ENCODE measurements at places on chromosomes 13 and 19.

- DNase-seq: peak; percentile 87
Measured at GRCh38 chr13:42486711-42487198, 87.2 kb upstream of the TNFSF11 start.

- DNase-seq: no peak
Measured at GRCh38 chr13:113437408-113438010, 15.8 kb downstream of the ADPRHL1 start.

GRCh38 chr19:41457241-41457640 lies 14.3 kb downstream of the ERICH4 start:
- no peak for DNase-seq

GRCh38 chr19:45200568-45200967 lies 22.0 kb downstream of the BLOC1S3 start:
- DNase-seq: no peak

DNA sequence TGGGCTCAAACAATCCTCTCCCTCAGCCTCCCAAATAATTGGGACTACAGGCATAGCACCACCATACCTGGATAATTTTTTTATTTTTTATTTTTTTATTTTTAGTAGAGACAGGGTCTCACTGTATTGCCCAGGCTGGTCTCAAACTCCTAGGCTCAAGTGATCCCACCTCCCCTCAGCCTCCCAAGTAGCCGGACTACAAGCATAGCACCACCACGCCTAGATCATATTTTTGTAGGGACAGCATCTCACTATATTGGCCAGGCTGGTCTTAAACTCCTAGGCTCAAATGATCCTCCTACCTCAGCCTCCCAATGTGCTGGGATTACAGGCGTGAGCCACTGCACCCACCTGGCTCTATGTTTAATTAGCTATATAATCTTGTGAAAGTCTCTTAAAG lies 114.2 kb downstream of the TRPC4 start:
- DNase-seq: no peak

GRCh38 chr19:9801976-9802375 lies 16.9 kb downstream of the FBXL12 start:
- DNase-seq: no peak

DNA sequence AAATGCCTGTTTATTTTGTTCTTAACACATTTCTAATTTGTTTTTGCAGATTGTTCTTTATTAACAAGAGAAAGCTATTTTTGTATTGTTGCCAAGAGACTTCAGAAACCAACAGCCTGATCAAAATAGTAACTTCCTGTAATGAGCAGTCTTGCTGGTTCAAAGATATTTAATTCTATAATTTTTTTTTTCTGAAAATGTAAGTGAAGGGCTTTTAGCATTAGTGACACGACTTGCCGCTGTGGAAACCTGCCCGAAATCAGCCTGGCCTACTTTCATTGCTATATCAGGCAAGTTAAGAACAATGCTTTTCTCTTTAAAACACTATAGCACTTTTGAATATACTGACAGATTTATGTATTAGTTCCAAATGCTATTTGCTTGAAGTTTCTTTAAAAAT lies 374.3 kb downstream of the EFNB2 start:
- no peak for DNase-seq

- DNase-seq: no peak
Measured at GRCh38 chr19:29516821-29517395, 8.9 kb upstream of the VSTM2B start.

DNA sequence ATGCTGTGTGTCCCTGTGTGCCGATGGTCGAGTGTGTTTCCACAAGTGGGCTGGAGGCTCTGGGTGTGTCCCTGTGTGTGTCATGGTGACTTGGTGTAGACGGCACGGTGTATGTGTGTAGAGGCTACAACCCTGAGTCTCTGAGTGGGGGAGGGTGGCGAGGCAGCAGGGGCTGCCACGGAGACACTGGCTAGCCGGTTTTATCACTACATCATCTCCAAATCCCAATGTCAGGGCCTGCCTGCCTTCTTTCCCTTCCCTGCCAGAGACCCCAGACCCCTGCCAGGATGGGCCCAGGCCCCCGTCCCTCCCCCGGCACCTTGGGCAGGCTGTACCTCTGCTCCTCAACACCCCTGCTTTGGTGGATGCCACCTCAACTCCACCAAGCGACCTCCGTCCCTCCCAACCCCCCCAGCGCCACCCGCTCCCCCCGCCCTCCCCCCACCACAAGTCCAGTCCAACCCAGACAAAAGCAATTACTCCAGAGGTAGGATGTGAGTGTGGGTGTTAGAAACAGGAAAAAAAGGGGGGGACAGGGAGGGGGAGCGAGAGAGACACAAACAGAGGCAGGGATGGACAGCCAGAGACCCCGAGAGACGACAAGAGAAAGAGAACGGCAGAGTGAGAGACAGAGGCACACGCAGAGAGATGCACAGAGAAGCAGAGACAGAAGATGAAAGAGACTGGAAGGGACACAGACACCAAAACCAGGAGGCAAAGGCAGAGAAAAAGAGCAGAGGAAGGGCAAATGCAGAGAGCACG lies 21.6 kb upstream of the POU2F2 start:
- DNase-seq: no peak

DNA sequence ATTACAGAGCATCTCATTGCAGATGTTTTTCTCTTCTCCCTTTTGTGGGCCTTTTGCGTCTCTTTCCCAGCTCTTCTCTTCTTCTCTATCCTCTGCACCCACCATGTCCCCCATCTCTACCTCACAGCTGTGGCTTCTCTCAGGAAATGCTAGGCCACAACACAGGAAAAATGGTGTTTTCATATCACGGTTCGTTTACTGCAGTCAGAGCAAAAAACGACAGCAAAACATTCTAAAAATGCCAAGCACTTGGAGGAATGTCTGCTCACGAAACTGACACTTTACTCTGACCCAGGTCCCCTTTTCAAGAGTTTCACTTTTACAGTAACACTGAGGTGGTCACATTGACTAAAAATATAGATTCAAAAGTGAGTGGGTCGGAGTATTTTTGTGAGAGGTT lies 152.2 kb downstream of the DCT start:
- DNase-seq: no peak

- DNase-seq: no peak
Measured at GRCh38 chr19:11832253-11832912, 16.1 kb upstream of the ZNF439 start.

DNA sequence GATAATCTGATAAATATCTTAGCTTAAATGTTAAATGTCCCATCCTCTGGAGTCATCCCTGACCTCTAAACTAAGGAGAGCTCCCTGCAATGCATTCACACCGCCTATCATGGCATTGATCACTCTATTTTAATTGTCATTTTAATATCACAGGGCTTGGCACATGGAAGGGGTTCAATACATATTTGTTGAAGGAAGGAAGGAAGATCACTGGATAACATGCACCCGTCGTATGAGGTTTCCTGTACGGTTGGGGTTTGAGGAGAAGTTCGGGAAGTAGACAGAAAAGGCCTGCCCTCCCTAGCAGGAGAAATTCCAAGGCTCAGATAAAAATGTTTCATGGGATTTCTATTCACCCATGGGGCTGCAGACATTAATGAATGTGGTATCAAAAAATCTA lies 102.0 kb downstream of the MBNL2 start:
- no peak for DNase-seq

GRCh38 chr19:2627855-2628254 lies 74.6 kb downstream of the GNG7 start:
- peak; percentile 76 for DNase-seq

- DNase-seq: peak; percentile 79
Measured at GRCh38 chr13:40384976-40385857, 281.2 kb downstream of the FOXO1 start.

- peak; percentile 20 for DNase-seq
Measured at GRCh38 chr19:39765091-39766076, 13.3 kb upstream of the LEUTX start.

GRCh38 chr19:15859187-15859586 lies 38.7 kb downstream of the CYP4F2 start:
- DNase-seq: no peak

GRCh38 chr13:46210362-46211083 lies 1.2 kb upstream of the LRRC63 start:
- no peak for DNase-seq

- peak; percentile 40 for DNase-seq
Measured at GRCh38 chr13:48448959-48449614, 36.2 kb upstream of the LPAR6 start.

DNA sequence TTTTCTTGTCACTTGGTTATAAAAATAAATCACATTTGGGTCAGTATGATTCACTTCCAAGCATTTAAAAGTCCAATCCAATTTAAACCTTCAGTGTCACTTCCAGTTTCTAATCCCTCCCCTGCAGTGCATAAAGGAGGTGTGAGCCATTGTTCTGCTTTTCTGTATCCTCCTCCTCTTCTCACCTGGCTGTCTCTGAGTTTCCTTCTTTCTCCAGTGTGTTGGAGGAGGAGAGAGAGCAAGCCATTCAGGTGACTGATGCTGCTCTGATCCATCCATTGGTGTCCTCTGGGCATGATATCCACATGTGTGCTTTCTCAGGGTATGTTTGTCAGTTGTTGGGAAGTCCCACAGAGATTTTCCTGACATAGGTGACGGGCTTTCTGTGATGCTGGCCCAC lies 1.2 kb downstream of the NUDT15 start:
- DNase-seq: peak; percentile 33

DNA sequence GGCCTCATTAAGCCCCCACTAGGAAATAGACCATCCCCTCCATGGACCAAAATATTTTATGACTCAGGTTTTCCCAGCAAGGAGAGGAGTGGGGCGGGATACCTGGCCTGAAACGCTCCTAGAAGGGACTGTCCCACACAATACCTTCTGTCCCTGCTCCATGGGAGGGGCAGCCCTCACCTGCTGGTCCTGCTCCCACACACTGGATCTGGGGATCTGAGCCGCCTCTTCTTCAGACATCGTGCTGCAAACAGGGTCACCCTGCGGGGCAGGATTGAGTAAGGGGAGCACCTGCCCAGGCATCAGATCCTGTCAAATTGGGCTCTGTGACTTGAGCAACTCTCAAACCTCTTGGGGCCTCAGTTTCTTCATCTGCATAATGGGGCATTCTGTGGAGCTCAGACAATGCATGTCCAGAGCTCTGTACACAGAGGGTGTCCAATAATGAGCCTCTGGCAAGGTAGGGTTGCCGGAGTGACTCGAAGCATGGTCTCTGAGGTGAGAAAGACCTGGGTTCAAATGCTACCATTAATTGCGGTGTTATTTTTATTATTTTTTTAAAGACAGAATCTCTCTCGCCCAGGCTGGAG lies 1.1 kb downstream of the PLIN5 start:
- DNase-seq: no peak

- no peak for DNase-seq
Measured at GRCh38 chr13:110185696-110186095, 121.3 kb downstream of the COL4A1 start.

GRCh38 chr13:100668408-100668807 lies 6.2 kb downstream of the TMTC4 start:
- DNase-seq: no peak

DNA sequence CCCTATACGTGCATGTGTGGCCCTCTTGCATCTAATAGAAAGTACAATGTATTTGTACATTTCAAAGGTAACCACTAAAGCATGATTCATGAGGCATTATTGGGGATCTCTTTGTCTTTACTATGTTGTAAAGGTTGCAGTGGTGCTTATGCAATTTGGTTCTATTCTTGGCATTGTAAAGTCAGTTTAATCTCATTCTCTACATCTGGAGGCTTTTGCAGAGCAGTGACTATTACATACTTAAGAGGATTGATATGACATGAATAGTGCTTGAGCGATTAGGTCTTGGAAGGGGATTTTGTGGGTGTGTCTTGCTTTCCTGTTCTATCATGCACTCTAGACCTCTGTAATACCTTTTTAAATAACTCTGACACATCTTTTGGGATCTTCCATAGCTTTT lies 610.0 kb downstream of the EFNB2 start:
- DNase-seq: peak; percentile 100

DNA sequence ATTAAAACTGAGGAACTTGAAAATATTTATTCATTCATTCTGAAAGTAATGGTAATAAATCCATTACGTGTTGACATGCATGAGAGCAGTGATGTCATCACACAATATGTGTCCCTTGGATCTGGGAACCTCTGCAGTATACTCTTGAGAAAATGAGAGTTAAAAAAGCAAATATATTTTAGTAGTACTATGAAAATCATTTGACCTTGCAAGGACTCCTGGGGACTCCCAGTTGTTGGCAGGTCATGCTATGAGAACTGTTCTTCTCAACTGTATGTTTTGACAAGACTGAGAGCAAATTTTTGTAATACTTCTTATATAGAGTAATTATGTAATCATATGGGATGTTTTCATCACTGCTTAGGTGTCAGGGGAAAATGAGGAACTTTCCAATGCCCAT lies 249.4 kb downstream of the PCCA start:
- DNase-seq: no peak

- DNase-seq: no peak
Measured at GRCh38 chr13:93561576-93562225, 335.1 kb downstream of the GPC6 start.

GRCh38 chr13:66618702-66619101 lies 611.4 kb downstream of the PCDH9 start:
- no peak for DNase-seq

GRCh38 chr13:28140433-28141125 lies 2.2 kb downstream of the PAN3 start:
- DNase-seq: peak; percentile 6

GRCh38 chr13:32245555-32245954 lies 69.6 kb downstream of the ZAR1L start:
- DNase-seq: no peak

DNA sequence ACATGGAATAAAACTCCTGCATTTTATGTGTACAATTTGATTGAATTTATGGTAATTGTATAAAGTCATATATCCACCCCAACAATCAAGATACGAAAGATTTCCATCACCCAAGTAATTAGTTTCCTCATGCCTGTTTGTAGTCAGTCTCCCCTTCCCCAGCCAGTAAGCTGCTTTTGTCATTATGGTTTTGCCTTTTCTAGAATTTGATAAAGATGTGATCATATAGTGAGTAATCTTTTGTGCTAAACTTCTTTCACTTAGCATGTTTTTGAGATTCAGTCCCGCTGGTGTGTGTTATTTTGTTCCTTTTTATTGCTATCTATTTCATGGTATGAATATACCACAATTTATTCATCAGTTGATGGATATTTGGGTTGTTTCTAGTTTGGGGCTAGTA lies 16.0 kb downstream of the ITM2B start:
- no peak for DNase-seq

GRCh38 chr13:49622174-49622946 lies 5.9 kb upstream of the ARL11 start:
- no peak for DNase-seq
